ENCODE measurements at places on chromosomes 4 and X.

DNA sequence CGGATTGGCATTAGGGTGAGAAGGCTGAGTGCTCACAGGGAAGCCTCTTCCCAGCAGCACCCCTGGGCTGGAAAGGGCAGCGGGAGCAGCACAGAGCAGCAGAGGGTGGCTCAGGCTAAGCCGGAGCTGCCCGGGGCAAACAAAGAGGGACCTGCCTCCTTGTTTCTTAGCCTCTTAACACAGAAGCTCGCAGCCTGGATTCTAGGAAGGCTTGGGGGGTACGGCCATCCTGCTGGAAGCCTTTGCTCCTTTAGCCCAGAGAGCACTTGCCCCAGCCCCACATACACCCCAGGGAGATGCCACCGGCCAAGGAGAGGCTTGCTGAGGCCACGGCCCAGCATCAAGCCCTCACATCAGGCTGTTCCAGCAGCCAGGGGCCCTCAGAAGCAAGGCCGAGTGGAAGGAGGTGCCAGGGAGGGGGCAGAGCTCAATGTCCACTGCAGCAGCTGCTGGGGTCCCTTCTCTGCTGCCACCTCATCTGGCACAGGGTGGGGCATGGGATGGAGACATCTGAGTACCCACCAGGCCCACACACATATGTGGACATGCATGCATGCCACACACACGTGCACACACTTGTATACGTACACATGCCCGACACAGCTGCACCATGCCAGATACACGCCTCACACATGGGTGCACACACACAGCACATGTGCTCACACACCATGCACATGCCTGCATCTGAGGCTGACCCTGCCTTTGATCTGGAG is 20.3 kb upstream of the SPON2 start:
- no peak for DNase-seq

- no peak for DNase-seq
Observed at GRCh38 chr4:120096508-120097297, 30.1 kb upstream of the MAD2L1 start.

DNA sequence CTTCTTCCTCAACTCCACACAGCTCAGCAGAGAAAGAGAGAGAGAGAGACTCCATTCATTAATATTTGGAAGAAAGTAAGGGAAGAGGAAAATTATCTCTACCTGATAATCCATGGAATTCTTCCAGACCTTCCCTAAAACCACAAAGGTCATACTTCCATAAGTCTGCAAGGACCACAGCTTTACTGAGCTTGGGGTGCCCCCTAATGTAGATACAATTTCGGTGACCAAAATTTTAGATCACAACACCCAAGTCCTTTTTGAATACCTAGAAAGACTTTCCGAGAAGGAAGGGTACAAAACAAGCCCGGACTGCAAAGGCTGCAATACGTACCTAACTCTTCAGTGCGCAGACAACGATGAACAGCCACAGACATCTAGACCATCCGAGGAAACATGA is 523.9 kb downstream of the GLUD2 start:
- no peak for DNase-seq

DNA sequence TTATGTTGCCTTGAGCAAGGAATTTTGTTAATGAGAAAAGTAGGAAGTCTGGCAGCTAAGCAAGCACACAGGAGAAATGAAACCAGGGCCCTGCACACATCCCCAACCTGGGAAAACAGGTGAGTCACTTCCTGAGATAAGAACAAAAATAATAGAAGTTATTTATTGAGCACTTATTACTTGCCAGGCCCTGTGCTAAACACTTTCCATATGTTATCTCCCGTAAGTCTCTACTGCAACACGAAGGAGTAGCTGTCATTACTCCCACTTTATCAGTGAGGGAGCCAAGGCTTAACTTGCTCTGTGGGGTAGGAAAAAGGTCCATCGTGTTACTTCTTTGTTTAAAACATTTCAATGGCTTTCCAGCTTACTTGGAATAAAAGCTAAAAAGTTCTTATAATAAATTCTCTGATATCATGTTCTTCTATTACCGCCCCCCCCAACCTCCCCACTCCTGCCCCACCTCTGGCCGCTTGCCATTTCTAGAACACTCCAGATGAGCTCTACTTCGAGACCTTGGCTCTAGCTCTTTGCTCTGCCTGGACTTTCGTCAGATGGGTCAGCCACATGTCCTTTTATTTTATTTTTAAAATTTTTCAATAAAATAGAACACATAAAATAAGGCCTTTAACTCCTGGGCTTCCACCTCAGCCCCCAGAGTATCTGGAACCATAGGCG is 36.3 kb upstream of the PLAC8 start:
- no peak for DNase-seq

GRCh38 chr4:3369781-3370674 is 71.7 kb upstream of the HGFAC start:
- peak; percentile 76 for DNase-seq

- peak; percentile 25 for DNase-seq
Observed at GRCh38 chr4:6047130-6047673, 29.0 kb upstream of the C4orf50 start.

DNA sequence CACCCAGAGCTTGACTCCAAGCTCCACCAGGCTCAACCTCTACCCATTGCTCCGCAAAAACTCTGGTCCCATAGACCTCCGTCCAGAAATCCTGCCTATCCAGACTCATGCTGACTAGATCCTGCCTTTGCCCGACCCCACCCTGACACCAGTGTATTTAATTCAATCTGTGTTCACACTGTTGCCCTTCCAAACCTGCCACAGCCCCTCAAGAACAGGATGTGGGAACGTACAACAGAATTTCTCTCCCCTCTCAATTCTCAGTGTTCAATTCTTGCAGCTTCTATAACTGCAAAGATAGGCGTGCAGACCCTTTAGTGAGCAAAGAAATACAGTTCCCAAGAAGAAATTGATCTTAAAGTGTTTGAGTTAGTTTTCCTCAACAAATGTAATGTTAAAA is 154.2 kb upstream of the FRG1 start:
- DNase-seq: no peak

GRCh38 chr4:123163501-123163900 is 233.1 kb upstream of the SPRY1 start:
- no peak for DNase-seq

- DNase-seq: no peak
Observed at GRCh38 chr4:76384052-76384451, 36.9 kb downstream of the CCDC158 start.

DNA sequence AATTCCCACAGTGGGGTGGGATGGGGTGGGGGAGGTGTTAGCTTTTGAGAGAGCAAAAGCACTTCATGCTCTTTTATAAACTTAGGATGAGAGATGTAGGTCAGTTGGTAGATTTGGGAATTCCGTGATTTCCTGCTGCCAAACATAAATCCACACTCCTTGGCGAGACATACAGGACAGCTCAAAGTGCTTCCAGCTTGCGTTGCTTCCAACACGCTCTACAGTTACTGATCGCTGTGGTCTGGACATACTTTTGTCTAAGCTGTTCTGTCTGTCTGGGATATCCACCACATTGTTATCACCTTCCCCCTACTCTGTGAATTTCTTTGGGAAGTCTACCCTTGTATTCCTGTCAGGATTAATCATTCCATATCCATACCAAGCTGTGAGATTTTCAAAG is 117.5 kb downstream of the RAPGEF2 start:
- no peak for DNase-seq

GRCh38 chrX:112211459-112211858 is 128.9 kb upstream of the TRPC5 start:
- peak; percentile 71 for DNase-seq

DNA sequence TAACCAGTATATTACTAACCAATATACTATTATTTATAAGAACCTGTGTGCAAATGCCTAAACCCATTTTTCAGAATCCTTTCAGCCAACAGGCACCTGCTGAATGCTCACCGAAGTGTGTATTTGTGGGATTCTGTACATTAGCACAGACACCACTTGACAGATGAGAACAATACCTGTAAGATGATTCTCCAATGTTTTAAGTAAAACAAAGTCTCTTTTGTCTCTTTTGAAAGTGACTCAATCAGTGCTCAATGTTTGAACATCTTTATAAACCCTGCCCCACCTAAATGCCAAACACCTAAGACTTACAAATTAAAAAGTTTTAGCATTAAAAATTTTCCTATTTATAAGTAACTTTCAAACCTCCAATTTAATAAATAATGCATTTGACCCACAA is 763 bp downstream of the ASB9 start:
- no peak for DNase-seq

GRCh38 chr4:100164808-100165760 is 25.2 kb downstream of the DDIT4L start:
- DNase-seq: no peak

DNA sequence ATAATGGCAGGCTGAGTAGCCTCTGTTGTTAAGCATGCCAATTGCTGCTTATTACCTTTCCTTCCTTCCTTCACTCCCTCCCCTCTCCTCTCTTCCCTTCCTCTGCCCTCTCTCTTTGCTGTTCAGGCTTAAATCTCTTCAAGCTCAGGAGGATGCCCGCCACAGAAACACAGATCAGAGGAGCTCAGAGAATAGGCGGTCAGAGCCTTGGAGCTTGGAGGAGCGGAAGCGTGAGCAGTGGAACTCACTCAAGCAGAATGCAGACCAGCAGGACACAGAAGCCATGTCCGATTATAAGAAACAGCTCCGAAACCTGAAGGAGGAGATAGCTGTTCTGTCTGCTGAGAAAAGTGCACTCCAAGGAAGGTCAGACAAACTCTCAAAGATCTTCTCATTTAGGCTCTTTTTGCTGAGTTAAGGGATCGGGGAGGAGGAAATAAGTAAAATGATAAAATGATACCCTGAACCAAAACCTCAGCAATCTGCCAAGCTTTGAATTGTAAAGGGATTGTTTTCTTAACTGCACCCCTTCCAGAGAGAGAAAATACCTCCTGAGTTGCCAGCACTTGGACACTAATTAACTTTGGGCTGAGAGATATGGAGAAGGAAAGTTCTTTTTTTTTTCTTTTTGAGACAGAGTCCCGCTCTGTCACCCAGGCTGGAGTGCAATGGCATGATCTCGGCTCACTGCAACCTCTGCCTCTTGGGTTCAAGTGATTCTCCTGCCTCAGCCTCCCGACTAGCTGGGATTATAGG is 20.9 kb downstream of the SPATA18 start:
- DNase-seq: no peak

DNA sequence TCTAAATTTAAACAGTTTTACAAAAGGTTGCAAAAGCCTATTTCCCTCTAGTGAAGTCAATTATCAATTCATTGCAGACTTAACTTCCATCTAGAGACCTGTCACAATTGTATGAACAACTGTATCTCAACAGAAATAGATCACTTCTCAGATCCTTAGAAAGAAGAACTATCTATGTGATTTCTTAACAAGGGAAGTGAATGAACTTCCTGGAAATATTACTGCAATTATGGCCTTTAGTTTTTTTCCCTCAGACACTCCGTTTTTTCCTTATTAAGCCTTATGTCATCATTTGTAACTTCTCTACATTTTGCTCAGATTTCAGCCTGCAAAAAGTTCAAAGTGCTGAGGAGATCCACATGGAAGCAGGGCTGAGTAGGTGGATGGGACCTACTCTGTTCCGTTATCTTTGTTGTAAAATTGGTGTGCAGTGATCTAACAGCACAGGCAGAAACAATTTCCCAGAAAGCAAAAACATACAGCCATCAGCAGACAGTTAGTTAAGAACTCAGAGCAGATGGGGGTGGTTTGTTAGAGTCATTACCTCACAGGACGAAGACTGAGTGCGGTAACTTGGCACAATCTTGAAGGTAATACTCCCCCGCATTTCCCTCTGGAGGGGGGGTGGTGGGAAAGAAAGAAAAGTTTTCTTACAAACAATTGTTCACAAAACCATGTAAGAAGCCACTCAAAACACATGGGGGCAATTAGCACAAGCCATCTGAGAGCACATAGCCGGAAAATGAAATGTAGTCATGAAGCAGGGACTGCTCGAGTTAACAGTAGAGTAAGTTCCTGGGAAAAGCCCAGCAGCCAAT is 112.3 kb downstream of the NYX start:
- DNase-seq: peak; percentile 50

GRCh38 chrX:121191779-121192178 is 144.4 kb downstream of the GLUD2 start:
- DNase-seq: no peak

DNA sequence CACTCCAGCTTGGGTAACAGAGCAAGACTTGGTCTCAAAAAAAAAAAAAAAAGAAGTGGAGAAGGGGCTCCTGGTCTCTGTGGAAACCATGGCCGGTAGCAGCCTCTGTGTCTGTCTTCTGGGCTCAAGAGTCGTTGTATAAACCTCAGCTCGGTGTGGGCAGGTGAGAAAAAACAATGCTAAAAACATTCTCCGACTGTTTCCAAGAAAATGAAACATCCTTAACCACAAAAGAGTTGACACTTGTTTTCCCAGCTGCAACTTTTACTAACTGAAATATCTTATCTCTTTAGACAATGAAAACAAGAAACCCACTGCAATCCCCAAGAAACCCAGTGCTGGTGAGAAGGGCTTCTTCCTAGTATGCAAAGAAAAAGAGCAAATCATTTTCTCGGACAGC is 26.2 kb downstream of the CD99 start:
- DNase-seq: peak; percentile 43

GRCh38 chrX:48003367-48003757 is 427 bp downstream of the ZNF182 start:
- peak; percentile 9 for DNase-seq

DNA sequence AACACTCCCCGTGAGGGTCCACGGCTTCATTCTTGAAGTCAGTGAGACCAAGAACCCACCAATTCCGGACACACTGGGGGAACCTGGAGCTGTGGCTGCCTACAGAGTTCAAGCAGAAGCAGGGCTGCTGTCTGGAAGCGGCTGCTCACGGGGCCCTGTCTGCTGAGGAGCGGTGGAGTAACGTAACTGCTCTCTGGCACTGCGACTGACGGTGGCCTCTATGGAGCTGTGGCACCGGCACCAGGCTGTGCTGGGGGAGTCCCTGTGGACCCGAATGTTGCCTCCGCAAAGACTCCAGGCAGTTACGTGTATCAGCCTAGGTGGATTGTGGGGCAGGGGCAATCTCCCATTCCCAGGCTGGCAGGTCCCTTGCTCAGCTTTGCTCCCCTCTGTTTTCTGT is 703.3 kb upstream of the FRG1 start:
- no peak for DNase-seq

GRCh38 chr4:70734168-70734954 is 12.6 kb downstream of the RUFY3 start:
- DNase-seq: peak; percentile 86

DNA sequence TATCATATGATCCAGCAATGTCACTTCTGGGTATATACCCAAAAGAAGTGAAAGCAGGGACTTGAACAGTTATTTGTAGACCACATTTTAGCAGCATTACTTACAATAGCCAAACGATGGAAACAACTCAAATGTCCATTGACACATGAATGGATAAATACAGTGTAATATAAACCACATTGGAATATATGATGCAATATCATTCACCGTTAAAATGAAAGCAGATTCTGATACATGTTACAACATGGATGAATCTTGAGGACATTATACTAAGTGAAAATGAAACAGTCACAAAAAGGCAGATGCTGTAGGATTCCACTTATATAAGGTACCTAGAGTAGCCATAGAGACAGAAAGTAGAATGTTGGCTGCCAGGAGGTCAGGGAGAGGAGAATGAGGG is 130.5 kb upstream of the SMAD1 start:
- no peak for DNase-seq

- DNase-seq: no peak
Observed at GRCh38 chr4:180641495-180641894, 1601.7 kb upstream of the TENM3 start.

GRCh38 chrX:14694611-14695010 is 165.3 kb downstream of the GLRA2 start:
- DNase-seq: no peak

GRCh38 chrX:139113708-139114107 is 402.2 kb upstream of the FGF13 start:
- DNase-seq: no peak

Measured in activated CD4-positive, alpha-beta T cell treated with anti-CD3 and anti-CD28 coated beads, Interleukin-10, Interleukin-2, amounts not matched to agents 100 ng/mL and 50 ng/mL, durations not matched to agents 16 hours and 8 hours (primary cell).